ENCODE measurements at places on chromosomes 5 and 9.

- no peak for DNase-seq
Observed at GRCh38 chr9:27487128-27487640, 36.9 kb upstream of the IFNK start.

GRCh38 chr5:149036970-149037369, 25.9 kb downstream of the SH3TC2 start:
- DNase-seq = no peak

GRCh38 chr5:169595172-169595820, 11.7 kb downstream of the SPDL1 start:
- DNase-seq = no peak

GRCh38 chr5:14720236-14720923, 55.9 kb downstream of the OTULIN start:
- no peak for DNase-seq

- DNase-seq = no peak
Observed at GRCh38 chr5:64834611-64835010, 65.9 kb downstream of the CWC27 start.

- no peak for DNase-seq
Observed at GRCh38 chr9:117134826-117135500, 279.9 kb downstream of the ASTN2 start.

GRCh38 chr5:41835645-41836044, 34.6 kb downstream of the OXCT1 start:
- DNase-seq = no peak

DNA sequence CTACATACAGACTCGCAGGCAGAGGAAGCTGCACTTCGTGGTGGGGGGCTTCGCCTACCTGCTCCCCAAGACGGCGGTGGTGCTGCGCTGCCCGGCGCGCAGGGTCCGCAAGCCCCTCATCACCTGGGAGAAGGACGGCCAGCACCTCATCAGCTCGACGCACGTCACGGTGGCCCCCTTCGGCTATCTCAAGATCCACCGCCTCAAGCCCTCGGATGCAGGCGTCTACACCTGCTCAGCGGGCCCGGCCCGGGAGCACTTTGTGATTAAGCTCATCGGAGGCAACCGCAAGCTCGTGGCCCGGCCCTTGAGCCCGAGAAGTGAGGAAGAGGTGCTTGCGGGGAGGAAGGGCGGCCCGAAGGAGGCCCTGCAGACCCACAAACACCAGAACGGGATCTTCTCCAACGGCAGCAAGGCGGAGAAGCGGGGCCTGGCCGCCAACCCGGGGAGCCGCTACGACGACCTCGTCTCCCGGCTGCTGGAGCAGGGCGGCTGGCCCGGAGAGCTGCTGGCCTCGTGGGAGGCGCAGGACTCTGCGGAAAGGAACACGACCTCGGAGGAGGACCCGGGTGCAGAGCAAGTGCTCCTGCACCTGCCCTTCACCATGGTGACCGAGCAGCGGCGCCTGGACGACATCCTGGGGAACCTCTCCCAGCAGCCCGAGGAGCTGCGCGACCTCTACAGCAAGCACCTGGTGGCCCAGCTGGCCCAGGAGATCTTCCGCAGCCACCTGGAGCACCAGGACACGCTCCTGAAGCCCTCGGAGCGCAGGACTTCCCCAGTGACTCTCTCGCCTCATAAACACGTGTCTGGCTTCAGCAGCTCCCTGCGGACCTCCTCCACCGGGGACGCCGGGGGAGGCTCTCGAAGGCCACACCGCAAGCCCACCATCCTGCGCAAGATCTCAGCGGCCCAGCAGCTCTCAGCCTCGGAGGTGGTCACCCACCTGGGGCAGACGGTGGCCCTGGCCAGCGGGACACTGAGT, 255.9 kb downstream of the SAXO1 start:
- DNase-seq = no peak

- no peak for DNase-seq
Observed at GRCh38 chr9:111851553-111851952, 45.1 kb upstream of the UGCG start.
